ENCODE measurements at places on chromosomes 11 and 22.

DNA sequence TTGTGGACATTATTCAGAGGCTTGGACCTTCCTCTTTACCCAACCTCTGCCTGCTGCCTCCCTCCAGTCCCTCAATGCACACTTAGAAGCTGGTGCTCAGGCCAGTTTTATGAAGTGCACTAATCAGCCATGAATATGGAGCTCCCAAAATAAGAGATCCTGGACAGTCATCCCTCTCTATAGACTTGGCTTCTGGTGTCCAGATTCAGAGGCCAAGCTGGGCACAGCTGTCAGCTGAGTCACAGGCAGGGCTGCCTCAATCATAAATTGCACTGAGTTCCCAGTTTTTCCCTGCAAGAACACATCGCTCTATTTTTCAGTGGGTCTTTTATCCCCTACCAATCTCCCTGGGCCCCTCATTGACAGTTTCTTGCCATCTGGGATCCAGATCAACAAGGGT lies 161.7 kb upstream of the CADM1 start:
- no peak for DNase-seq

- no peak for DNase-seq
Observed at GRCh38 chr11:44851496-44851895, 99.2 kb downstream of the TP53I11 start.

DNA sequence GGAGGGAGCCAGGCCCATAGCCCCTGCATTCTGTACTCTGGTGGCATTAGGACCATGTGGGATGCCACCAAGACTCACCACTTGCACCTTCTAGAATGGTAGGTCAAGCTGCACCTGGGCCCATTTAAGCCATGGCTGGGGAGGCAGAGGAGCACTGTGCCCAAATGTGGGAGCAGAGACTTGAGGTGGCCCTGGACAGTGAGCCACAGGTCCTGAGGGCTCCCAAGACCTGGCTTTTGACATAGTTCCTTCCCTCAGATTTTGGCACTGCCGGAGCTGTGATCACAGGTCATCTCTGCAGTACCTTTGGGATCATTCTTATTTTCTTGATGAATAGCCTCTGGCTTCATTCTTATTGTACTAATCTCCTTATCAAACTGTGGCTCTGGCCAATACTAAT lies 43.2 kb downstream of the ST3GAL4 start:
- DNase-seq = no peak

- peak; percentile 65 for DNase-seq
Observed at GRCh38 chr11:112345706-112346105, 85.0 kb upstream of the PLET1 start.

DNA sequence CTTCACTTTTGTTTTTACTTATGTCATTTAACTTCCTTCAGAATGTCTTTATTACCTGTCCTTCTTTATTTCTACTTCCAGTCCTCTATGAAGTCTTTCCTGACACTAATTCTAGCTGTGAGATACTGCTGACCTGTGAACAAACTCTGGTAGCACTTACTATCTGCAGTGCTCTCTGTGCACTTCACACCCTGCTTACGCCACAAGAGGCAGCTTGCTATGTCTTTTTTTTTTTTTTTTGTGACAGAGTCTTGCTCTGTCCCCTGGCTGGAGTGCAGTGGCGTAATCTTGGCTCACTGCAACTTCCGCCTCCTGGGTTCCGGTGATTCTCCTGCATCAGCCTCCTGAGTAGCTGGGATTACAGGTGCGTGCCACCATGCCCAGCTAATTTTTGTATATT lies 10.7 kb downstream of the STIM1 start:
- no peak for DNase-seq

GRCh38 chr11:83220260-83220659 lies 26.7 kb downstream of the ANKRD42 start:
- no peak for DNase-seq

GRCh38 chr22:29040385-29041275 lies 21.0 kb downstream of the C22orf31 start:
- peak; percentile 62 for DNase-seq

- DNase-seq = no peak
Observed at GRCh38 chr11:121670266-121670665, 217.5 kb upstream of the SORL1-AS1 start.
